ENCODE measurements at places on chromosomes 4 and X. TPM values are rescaled to one million over a fixed set of nuclear protein-coding genes. Genes with fewer than 3 reads are reported as not detected.

DNA sequence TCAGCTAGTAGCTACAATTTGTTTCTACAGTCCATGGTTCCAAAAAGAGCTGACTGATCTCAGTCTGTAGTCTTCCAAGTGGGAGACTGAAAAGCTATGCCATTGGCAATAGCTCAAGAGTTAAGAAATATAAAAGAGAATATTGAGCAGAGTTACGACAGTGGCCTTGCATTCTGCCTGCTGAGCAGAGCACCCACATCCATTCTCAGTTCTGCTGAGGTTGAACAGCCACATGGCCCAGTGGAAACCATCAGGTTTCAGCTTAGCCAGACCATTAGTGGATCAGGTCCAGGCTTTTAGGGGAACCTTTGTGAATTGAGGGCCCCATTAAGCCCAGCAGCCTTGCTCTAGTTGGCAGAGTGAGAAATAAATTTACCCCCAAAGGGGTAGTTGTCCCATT is 28.1 kb downstream of the ZNF81 start:
- DNase-seq = no peak

Gene SMIM31
- polyA plus RNA-seq = not detected

GRCh38 chr4:151565583-151565982 is 156.6 kb downstream of the FHIP1A start:
- DNase-seq = no peak

GRCh38 chr4:20254511-20255250 is 3.0 kb downstream of the SLIT2 start:
- no peak for DNase-seq

- no peak for DNase-seq
Observed at GRCh38 chrX:124975456-124975855, 344.2 kb upstream of the TEX13C start.

GRCh38 chr4:153114771-153115321 is 89.4 kb upstream of the TRIM2 start:
- no peak for DNase-seq

- peak; percentile 78 for DNase-seq
Observed at GRCh38 chrX:135003876-135004623, 13.3 kb downstream of the SMIM10 start.

- DNase-seq = no peak
Observed at GRCh38 chr4:41408859-41409593, 128.9 kb upstream of the LIMCH1 start.

DNA sequence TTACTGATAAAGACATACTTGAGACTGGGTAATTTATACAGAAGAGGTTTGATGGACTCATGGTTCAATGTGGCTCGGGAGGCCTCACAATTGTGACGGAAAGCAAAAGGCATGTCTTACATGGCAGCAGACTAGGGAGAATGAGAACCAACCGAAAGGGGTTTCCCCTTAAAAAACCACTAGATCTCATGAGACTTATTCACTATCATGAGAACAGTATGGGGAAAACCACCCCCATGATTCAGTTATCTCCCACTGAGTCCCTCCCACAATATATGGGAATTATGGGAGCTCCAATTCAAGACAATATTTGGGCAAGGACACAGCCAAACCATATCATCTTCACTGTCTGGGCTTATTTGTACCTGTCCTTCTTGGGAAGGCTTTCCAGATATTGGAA is 22.8 kb upstream of the MUC7 start:
- no peak for DNase-seq

GRCh38 chrX:386768-387575 is at the start of gene PPP2R3B:
PPP2R3B (minus strand) TSS chrX:386907; CDS start chrX:386691, 216 bp downstream.
- peak; percentile 96 for DNase-seq

- DNase-seq = no peak
Observed at GRCh38 chr4:91837608-91838029, 466.1 kb upstream of the GRID2 start.

Gene CFP
- polyA plus RNA-seq = 0.05 TPM

DNA sequence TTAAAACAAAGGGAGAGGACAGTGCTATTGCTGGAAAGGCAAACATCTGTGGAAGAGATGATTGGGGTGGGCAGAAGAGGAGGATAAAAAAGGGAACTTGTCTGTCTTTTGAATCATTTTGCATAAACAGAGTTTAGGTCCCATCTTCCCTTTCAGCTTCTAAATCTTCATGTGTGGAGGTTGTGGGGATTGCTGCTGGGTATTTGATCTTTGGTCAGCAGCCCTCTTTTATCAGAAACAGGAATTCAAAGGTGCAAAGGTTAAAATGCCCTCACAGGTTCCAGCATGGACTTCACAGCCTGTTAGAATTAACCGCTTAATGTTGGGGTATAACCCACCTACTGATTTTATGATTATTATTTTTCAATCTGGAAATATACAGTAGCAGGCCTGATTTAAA is 39.5 kb upstream of the TMEM154 start:
- no peak for DNase-seq

DNA sequence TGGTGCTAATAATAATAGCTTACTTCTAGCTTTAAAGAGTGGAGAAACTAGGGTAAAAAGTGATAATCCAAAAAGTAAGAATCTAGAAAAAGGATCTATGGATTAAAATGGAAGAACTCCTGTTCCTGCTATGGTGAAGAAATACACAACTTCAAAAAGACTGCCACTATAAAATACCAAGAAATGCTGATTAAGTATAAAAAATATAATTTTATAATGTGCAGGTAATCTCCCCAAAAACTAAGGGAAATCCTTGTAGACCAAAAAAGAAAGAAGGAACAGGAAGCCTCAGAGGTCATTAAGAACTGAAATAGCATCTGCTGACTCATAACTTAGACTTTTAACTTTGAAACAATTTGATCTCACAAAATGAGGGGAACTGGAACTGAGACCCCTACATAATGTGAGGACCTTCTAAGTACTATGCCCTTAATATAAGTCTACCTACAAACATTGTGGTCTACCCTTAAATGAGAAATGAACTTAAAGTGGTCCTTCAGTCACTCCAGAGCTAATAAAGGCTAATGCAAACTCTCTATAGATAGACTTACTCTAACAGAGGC is 50.6 kb upstream of the SRPX start:
- DNase-seq = no peak

DNA sequence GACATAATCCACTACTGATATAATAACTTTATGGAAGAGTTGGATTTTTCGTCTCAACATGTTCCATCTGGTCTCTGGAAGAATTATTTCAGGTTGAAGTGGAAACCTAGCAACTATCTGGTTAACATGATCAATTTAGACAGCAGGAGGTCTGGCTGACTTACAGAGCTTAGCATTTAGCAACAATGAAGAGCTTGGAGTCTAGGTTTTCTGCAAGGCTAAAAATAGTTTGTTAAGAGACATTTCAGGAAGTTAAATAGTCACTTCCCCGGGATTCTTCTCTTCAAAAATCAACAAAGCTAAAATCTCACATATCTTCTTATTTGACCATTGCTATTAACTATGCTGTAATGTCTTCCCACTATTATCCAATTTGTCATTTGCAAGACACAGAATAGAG is 418.6 kb upstream of the DIPK2B start:
- no peak for DNase-seq

GRCh38 chrX:113300580-113300979 is 459.9 kb upstream of the AMOT start:
- DNase-seq = no peak

Gene SOX3
- not detected for polyA plus RNA-seq

Gene PPEF2
- polyA plus RNA-seq = not detected

GRCh38 chr4:23038626-23039491 is 346.1 kb downstream of the GBA3 start:
- DNase-seq = no peak

Gene DCLK2
- polyA plus RNA-seq = 7.3 TPM

DNA sequence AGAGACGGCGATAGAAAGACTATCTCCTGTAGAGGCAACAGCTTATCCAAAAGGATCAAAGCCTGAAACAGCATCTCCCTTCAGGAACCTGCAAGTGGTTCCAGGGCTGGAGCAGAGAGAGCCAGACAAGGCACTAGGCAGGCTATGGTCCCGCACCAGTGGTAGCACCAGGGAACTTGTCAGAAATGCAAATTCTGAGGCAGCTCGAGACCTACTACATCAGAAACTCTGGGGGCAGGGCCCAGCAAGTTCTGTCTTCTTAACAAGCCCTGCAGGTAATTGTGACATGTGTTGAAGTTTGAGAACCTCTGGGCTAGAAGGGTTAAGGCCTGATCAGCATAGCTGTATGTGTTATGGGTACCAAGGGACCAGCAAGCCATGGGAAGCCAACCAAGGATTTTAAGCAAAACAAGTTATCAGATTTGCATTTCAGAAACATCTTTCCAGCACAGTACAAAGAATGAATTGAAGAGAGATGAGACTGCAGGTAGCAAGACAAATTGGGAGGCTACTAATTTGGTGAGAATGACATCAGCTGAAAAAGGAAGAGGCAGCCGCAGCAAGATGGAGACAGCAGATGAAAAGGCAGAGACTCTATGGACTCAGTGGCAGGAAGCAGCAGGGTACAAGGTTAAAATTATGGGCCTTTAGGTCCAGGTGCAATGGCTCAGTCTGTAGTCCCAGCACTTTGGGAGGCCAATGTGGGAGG is 139.7 kb downstream of the TSPAN5 start:
- DNase-seq = no peak

DNA sequence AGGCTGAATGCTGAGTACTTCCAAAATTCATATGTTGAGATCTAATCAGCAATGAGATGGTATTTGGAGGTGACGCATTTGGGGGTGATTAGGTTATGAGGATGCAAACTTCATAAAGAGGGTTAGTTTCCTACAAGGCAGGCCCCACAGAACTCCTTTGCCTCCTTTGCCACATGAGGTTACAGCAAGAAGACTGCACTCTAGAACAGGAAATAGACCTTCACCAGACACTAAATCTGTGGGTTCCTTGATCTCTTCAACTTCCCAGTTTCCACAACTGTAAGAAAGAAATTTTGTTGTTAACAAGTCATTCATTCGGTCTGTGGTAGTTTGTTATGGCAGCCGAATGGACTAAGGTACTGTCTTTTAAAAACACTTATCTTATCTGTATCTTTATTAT is 681.9 kb upstream of the HS3ST1 start:
- DNase-seq = no peak

GRCh38 chr4:31620476-31620875 is 900.3 kb downstream of the PCDH7 start:
- no peak for DNase-seq

- DNase-seq = no peak
Observed at GRCh38 chrX:101206471-101206870, 13.1 kb upstream of the DRP2 start.
